T-helper 2 cell (primary cell): ENCODE measurements at places on chromosomes 1 and 21.

DNA sequence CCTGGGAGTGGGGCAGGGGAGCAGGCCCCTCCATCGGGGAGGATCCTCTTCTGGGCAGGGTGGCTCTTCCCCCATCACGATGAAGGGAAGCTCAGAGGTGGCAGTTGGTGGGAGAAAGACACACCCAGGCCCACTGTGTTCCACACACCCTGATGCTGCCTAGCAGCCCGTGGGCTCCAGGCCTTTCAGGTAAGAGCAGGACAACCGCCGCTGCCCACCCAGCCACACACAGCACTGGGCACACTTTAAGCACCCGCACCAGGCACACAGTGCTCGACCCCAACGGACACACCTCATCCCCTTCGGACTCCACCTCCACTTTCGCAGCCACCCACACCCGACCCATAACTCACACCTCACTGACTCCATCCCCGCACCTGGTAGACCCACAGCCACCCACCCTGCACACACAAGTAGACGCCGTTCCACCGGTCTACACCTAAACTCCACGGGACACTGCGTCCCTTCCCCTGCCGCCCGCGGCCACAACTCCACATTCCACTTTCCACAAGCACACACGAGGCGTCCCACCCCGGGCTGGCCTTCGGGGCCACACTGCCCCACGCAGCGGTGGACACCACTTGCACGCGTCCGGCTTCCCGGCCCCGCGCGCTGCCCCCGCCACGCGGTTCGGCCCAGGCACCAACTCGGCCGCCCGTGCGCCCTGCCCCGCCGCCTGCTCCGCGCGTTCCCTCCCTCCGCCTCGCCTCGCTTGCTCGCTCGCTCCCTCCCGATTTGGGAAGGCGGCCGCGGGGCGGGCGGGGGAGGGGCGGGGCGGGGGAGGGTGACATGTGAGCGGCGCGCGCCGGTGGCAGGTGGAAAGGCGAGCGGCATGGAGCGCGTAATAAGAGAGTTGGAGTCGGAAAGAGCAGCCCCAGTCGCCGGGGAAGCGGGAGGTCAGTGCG is at the start of gene KCNQ4:
KCNQ4 (plus strand) TSS at position 787 of the 905 bp plus-strand sequence. CDS start 307 bp downstream, outside the sequence.
- no peak for DNase-seq

DNA sequence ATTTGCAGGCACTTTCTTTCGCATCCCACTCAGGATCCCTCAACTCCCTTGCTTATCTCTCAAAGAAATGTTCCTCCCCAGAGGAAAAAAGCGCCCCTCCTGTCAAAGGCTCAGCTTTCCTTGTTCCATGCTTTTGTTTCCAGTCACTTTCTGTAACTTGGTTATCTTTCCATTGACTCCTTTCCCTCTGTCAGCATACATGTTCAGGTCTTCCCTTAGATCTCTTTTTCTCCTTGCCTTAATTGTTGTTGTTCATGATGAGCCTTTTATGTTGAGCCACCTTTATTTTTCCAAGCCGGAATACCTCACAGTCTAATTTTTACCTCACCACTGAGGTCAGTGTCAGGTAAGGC is 46.5 kb upstream of the PODN start:
- no peak for DNase-seq

DNA sequence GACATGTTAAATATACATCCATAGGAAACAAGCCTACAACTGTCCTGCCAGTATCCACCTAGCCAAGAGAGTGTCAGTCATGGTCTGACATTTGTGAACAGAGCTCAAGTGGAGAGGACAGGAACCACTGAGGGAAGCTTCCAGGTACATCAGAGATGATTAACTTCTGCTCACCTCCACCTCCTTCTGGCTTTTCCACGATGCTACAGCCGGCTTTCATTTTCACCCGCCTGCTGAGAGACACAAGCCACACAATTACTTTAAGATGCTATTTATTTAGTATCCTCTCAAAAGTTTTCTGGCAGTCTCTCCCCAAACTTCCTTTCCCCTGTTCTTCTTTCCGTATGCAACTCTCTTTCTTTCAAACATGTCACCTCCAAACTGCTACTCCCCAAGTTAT is 2.1 kb downstream of the ETV3 start:
- no peak for DNase-seq

GRCh38 chr1:155834296-155834926 is 22.6 kb downstream of the GON4L start:
- no peak for DNase-seq

- no peak for DNase-seq
Observed at GRCh38 chr1:92964316-92964715, 3.1 kb upstream of the DIPK1A start.

DNA sequence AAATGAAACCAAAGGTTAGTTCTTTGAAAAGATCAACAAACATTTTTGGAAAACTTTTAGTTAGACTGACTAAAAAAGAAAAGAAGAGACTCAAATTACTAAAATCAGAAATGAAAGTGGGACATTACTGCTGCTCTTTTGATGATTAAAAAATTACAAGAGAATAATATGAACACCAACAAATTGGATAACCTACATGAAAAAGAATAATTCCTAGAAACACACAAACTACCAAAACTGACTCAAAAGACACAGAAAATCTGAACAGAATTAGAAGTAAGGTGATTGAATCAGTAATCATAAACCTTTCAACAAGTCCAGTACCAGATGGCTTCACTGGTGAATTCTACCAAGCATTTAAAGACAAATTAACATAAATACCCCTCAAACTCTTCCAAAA is 5.6 kb downstream of the KIFAP3 start:
- DNase-seq, result no peak
